ENCODE measurements at places on chromosomes 1 and 21.

DNA sequence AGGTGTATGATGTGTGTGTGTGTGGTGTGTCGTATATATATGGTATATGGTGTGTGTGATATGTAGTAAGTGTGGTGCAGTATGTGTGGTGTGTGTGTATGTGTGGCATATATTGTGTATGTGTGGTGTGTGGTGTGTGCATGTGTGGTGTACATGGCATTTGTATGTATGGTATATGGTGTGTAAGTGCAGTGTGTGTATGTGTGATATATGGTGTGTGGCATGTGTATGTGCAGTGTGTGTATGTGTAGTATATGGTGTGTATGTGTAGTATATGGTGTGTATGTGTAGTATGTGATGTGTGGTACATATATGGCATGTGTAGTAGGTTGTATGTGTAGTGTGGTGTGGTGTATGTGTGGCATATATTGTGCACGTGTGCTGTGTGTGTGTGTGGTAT, 74.9 kb downstream of the OLFML3 start:
- no peak for DNase-seq

GRCh38 chr1:168079761-168080160, 57.0 kb downstream of the GPR161 start:
- no peak for DNase-seq

DNA sequence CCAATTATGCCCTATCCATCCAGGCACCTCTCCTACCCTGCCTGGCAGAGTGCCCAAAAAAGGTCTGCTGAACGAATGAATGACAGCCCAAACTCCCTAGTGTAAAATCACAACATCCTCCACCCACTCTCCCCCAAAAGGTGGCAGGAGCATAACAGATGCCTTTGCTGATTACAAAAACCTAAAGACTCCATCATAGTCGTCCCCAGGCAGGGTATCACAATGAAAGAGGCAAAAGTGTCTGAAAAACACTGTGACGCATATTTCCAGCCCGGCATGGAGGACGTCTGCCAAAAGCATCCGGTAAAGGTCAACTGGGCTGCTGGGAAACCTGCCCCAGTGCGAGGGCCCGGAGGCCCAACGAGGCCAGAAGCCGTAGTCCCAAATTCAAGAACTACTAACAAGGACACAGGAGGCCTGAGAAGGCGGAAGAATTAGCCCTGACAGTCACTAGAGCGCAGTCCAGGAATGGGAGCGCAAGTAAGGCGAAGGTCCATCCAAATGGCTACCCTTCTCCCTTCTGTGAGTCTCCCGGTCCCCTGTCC, 576 bp downstream of the SMIM12 start:
- no peak for DNase-seq

DNA sequence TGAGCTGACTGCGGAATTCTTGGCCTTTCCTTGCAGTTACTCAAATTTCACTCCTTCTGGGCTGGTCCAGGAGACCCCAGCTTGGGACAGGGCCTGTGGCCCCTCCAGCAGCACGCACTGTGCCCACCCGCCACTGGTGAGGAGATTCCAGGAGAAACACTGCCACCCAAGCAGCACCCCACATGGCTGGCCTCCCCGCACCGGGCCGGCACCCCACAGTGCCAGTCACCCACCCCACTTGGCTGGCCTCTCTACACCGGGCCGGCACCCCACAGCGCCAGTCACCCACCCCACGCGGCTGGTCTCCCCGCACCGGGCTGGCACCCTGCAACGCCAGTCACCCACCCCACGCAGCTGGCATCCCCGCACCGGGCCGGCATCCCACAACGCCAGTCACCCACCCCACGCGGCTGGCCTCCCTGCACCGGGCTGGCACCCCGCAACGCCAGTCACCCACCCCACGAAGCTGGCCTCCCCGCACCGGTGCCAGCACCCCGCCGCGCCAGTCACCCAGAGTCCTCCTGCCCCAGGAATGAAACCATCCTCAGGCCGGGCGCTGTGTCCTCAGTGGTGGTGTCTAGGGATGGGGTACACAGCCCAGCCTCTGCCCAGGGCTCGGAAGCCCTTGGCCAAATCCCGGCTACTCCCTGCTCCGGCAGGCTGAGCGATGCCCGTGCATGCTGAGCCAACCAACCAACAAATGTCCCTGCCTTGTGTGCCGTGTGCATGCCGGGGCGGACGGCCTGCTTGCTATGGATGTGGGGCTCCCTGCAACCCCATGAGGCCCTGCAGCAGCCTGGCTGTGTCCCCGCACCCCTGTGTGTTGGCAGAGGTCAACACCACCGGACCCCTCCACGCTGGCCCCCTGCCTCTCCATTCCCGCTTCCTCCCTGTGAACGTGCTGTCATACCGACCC, 38.6 kb upstream of the TSPEAR start:
- no peak for DNase-seq

DNA sequence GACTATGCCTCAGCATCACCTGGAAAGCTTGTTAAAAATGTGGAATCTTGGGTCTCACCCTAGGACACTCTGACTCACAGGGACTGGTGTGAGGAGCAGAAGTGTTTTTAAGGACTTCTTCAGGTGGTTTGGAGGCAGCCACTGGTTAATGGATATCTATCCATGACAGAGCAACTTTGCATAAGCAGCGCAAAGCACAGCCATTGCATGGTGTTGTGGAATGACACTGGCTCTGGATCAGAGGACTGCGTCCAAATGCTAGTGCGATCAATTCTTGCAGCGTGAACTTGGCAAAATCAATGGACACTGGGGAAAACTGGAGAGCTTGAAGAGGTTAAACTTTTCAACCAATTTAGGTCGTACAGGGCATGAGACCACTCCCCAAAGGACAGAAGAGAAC, 116.8 kb upstream of the FAM78B start:
- DNase-seq, result no peak

- DNase-seq, result no peak
Observed at GRCh38 chr1:117370071-117370470, 2.8 kb downstream of the MAN1A2 start.

DNA sequence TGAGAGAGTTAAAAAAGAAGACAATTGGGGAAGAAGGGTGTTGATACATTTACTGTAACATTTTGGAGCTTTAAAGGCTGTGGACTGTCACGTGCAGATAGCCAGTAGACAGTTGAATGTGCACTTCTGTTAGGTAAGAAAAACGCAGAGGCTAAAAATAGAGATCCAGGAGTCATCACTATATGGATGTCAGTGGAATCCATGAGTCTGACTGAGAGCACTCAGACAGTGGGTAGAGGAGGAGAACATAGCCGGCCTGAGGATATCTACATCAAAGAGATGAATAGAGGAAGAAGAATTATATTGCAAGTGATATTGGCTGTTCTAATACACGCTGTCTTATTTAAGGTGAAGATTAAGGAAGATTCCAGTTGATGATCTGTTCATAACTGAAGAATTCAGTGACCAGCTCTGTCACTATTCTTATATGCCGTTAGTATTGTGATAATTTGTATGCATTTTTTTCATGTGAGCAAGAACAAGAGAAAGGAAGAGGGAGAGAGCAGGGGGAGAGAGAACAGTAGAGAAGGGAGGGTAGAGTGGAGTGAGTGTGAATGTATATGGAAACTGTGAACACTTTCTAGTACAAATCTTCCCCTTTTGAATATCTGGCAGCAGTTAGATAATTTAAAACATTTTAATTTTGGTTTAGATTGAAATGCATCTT, 344.8 kb downstream of the CHRM3 start:
- no peak for DNase-seq

- DNase-seq, result peak; percentile 19
Observed at GRCh38 chr1:172533513-172534151, 682 bp downstream of the SUCO start.

- DNase-seq, result no peak
Observed at GRCh38 chr1:72371259-72372035, 89.1 kb upstream of the NEGR1 start.

- DNase-seq, result no peak
Observed at GRCh38 chr1:217048104-217048707, 325.0 kb upstream of the ESRRG start.

- no peak for DNase-seq
Observed at GRCh38 chr1:173210283-173210682, 3.2 kb upstream of the TNFSF4 start.

DNA sequence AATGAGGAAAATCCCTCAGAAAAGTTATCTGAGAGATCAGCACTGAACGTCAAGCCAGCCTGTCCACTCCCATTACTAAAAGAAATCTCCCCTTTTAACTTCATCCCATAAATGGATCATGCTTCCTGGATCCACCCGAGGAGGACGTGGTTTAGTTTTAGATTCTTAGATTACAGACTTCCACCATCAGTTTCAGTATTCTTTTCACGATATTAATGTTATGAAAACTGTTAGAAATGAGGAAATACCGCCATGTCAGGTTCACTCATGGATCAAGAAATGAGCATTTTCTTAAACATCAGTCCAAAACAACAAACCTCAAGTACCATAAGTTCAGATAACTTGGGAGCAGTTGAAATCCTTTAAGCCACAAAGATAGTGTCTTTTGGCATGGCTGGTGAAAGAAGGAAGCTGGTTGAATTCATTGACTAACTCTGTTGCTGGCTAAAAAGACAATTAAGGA, 49.8 kb downstream of the NFIA start:
- no peak for DNase-seq

GRCh38 chr1:162733336-162733590, 57.2 kb upstream of the HSD17B7 start:
- no peak for DNase-seq

DNA sequence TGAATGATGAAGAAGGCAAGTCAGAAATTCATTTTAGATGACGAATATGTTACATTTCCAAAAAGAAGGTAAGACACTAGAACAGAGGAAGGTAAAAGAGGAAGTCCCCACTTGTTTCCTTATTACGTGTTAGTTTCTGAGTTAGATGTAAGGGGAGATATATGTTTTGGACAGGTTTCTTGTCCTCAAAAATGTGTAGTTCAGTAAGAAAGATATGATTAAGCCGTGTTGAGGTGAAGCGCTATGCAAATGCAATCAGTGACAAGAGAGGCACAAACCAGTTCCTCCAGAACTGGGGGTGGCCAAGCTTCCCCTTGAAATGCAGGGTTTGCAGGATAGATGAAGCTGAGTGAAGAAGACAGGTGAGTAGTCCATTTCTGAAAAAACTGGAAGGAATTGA, 293.3 kb upstream of the RUNX1 start:
- DNase-seq, result no peak

DNA sequence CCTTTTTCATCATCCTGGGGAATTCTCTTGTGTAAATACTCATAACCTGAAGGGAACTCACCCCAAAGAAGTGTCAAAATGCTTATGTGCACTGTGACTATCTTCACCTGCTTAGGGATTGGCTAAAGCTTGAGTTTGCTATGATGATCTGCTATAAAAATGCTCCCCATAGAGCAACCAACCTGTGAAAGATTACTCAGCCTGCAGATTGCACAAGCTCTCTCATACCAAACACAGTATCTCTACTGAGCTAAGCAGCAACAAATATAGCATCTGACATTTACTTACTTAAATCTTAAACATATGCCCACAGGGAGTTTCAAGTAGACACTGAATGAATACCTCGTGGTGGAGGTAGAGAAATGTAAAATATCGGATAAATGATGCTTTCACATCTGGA, 725.8 kb downstream of the MRPL39 start:
- DNase-seq, result no peak

- no peak for DNase-seq
Observed at GRCh38 chr21:32055305-32055704, 182.5 kb downstream of the HUNK start.

GRCh38 chr1:25505656-25506385, 37.6 kb upstream of the LDLRAP1 start:
- DNase-seq, result no peak

GRCh38 chr1:46547481-46548383, 3.7 kb downstream of the KNCN start:
- DNase-seq, result peak; percentile 30

GRCh38 chr1:228842094-228842775, 107.0 kb downstream of the RHOU start:
- no peak for DNase-seq

- DNase-seq, result no peak
Observed at GRCh38 chr1:32291145-32291707, 657 bp upstream of the HDAC1 start.

- no peak for DNase-seq
Observed at GRCh38 chr1:156895927-156896326, 2.4 kb downstream of the PEAR1 start.

DNA sequence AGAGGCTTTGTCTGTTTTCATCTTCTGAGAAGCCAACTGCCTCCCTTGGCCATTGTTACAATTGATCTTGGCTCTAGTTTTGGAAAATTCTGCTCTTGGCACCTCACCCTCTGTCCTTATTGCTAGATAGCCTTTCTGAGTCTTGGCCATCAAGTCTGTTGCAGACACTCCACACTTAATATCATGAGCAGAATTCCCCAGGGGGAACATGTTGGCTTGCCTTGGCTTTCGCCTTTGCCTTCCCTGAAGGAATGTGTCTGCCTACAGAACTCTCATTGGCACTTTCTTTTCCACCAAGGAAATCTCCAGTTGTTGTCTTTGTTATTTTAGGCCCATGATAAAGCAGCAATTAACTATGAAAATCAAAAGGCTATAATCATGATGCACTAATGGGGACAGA, 42.7 kb upstream of the LDLRAP1 start:
- DNase-seq, result no peak

DNA sequence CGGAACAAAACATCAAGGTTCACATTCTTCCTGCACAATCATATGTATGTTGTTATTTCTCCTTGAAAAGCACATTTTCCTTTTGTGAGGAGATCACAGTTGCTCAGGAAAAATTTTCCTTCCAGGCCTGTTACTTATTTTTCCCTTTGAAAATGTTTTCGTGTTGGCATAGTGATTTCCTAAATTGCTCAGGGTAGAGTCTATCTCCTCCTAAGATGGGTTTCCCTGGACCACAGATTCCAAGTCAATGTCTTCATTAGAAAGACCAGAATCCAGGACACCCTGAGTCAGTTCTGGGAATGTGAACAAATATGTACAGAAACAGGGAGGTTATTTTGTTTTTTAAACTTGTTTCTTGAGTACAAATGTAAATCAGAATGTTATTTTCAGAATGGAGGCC, 94.3 kb upstream of the C1orf105 start:
- DNase-seq, result no peak

- DNase-seq, result no peak
Observed at GRCh38 chr1:178621822-178622221, 103.2 kb upstream of the RALGPS2 start.

DNA sequence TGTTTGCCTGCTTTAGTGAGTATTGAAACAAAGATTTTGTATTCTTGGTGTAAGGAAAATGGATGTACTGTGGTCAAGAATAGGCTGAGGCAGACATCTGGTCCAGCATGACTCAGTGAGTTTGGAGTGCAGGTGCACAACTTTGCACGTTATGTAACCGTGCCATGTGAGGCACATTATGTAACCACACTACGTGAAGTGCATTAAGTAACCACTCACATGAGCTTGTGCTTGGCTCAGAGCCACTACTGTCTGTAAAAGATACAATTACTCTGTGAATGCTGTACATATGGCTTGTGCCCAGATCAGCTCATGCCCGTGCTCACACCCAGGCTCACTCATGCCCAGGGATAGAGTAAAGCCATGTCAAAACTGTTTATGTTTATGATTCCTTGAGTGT, 216.8 kb downstream of the CTH start:
- peak; percentile 18 for DNase-seq
